ENCODE measurements at places on chromosomes 2 and 18.

DNA sequence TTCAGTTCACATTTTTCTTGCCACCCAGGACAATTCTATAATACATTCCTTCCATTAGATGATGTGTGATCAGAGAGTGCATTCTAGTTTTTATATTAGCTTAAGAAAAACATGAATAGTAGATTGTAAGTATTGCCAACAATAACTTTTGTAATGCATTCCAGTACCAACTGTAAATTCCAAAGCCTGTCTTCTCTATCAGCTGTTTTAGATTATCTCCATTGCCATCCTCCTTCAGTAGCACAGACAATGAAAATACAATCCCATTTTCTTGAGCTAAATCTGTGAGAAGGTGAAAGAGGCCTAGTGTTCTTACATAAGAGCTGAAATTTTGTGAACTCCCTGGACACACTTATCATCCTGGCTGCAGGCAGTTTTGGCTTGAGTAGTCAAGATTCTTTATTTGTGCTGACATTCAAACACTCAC is 103.9 kb downstream of the CCBE1 start:
- DNase-seq: no peak

DNA sequence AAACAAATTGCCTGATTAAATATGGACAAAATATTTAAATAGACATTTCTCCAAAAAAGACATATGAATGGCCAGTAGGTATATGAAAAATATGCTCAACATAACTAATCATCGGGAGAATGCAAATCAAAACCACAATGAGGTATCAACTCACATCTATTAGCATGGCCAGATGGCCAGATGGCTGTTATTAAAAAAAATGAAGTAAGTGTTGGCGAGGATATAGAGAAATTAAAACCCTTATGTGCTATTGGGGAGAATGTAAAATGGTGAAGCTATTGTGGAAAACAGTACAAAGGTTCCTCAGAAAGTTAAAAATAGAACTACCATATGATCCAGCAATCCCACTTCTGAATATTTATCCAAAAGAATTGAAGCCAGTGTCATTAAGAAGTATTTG is 272.3 kb upstream of the ZNF804A start:
- no peak for DNase-seq

GRCh38 chr18:7766346-7766745 is 199.2 kb downstream of the PTPRM start:
- DNase-seq: no peak

DNA sequence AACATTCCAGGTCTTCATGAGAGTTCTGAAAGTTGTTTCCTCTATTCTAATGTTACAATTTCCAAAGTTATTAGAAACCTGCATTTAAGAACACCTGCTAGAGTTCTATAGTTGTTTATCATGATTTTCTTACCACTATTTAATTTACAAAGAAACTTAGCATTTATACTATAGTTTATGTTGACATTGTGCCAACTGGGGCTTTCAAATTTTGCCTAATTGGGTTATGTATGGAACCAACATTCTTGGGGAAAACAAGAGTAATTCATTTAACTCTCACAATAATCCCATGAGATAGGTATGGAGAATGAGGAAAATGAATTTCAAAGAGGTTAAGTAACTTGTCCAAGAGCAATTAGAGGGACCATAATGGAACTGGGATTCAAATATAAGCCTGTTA is 28.8 kb upstream of the ADCYAP1 start:
- no peak for DNase-seq

GRCh38 chr2:224777559-224777930 is 61.4 kb upstream of the CCDC195 start:
- no peak for DNase-seq

DNA sequence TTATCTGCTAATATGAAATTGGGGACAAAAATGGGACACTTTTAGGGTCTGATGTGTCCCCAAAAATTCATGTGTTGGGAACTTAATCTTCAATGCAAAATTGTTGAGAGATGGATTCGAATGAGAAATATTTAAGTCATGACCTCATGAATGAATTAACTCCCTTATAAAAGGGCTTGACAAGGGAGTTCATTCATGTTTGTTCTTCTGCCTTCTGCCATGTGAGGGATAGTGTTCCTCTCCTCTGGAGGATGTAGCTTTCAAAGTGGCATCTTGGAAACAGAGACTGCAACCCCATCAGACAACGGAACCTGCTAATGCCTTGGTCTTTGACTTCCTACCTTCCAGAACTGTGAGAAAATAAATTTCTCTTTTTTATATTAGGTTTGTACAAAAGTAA is 89.2 kb upstream of the LINC00305 start:
- DNase-seq: no peak

DNA sequence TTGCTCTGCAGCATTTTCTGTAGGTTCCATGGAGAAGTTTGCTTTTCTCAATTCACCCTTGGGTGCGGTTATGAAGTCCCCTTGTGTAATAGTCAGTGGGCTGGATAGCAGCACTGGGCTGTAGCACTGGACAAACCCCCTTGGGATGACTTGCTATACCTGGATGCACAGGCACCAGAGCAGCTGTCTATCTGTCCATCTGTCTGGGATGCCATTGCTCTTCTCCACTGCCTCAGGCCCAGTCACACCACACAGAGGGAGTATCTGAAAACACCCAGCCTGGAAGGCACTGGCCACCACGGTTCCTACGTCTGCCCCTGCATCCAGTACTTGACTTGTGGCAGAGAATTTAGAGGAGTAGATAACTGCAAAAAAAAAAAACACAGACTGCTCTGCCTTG is 254.5 kb downstream of the TFCP2L1 start:
- no peak for DNase-seq

DNA sequence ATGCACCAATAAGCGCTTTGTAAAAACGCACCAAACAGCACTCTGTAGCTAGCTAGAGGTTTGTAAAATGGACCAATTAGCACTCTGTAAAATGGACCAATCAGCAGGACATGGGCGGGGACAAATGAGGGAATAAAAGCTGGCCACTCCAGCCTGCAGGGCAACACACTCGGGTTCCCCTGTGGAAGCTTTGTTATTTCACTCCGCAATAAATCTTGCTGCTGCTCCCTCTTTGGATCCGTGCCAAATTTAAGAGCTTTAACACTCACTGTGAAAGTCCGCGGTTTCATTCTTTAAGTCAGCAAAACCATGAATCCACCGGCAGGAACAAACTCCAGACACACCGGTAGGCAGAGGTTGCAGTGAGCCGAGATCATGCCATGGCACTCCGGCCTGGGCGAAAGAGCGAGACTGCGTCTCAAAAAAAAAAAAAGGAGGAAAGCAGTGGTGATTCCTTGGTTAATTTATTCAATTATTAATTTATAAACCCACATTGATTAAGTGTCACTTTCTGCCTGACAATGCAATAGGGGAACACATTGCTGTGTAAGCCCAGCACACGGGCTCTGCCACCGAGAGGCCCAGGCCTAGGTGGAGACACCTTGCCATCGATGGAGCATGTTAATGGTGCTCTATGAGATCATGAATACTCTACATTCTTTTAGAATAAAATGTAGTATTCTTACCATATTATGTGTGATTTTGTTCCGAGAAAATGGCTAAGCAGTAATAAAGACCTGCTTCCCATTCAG is 687.6 kb upstream of the HS6ST1 start:
- DNase-seq: no peak

DNA sequence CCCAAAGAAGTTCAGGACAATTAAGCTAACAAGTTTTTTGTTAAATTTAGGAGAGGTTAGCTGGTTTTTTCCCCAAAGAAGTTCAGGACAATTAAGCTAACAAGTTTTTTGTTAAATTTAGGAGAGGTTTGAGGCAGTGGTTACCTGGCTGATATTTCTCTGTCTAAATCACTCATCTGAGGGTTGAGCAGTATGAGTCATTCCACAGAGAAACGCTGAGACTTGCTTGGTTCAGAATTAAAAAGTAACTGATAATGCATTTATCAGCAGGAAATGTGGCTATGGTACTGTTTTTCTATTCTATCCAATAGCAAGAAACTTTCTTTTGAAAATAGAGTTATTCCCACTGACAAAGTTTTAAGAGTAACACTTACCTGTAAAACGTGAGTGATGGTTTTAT is 22.8 kb upstream of the KIDINS220 start:
- no peak for DNase-seq

GRCh38 chr2:70633508-70633907 is 79.9 kb upstream of the TGFA start:
- DNase-seq: no peak

DNA sequence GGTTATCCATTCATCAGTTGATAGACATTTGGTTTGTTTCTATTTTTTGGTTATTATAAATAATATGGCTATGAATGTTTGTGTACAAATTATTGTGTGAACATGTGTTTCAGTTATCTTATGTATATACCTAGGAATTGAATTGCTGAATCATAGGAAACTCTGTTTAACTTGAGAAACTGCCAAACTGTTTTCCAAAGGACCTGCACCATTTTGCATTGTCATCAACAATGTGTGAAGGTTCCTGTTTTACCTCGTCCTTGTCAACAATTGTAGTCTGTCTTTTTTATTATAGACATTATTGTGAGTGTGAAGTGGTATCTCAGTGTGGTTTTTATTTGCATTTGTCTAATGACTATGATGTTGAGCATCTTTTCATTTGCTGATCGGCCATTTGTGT is 17.1 kb downstream of the PDK1 start:
- DNase-seq: no peak

GRCh38 chr18:43590182-43590903 is 313.1 kb upstream of the SYT4 start:
- no peak for DNase-seq

GRCh38 chr2:168327328-168327727 is 79.9 kb upstream of the STK39 start:
- DNase-seq: no peak

DNA sequence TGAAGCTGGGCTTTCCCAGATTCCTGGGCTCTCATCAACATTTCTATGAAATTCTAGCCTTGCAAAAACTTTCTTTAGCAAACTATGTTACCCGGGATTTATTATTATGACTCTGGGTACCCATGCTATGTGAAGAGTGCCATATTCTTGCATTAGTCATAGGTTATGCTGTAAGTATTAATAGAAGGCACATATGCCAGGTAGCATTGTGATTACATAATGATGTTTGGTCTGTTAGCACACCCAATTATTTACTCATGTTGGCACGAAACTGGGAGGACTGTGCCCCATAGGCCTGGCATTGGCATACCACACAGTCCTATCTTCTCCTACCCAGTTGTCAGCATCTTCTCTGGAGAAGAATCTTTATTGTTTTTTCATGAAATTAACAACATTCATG is 171.0 kb downstream of the SLC4A3 start:
- DNase-seq: no peak

DNA sequence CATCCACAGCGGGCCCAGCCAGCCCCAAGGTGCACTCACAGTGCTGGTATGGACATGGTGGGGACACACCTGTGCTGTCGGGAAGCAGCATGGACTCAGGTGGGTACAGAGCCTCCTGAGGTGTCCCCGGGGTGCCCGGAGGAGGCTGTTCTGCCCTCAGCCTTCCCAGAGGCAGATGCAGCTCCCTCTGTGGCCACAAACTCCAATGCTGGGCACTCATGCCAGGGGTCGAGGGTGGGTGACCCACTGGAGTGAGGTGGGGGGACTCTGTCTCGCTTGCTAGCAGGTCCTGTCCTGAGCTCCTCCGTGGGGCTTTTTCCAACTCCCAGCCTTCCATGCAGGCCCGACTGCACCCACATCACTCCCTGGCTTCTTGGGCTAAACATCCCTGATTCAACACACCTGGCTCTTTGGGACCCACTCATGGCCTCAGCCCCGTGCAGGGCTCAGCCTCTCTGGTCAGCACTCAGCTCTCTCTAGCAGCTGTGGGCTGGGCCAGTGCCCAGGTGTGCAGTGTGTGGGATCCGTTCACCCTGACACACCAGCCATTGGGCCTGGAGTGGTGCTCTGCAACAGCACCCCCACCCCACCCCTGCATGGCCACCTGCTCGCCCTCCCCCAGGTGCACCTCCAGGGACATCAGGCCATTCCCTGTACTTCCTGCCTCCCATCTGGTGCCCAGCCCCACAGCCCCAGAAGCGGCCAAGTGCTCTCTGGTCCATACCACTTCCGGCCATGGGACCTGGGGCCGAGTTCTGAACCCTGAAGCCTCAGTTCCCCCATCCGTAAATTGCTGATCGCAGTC is 16.0 kb downstream of the RAMP1 start:
- no peak for DNase-seq

DNA sequence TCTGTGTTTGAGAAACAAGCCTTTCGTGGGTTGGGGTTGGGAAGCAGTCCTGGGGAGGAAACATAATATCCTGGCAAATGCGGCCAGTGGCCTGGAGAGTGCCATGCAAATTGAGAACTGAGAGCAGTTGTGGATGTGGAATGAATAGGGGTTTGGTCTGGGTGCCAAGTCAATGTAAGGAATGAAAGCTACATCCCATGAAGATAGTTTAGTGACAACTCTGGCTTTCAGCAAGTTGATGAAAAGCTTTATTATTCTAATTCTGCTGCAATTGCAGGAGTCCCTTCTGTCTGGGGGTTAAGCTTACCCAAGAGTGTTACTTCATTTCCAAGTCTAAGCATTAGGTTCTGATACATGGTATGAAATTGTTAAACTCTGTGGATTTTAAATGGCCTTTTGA is 771.6 kb downstream of the DPP10 start:
- DNase-seq: no peak

DNA sequence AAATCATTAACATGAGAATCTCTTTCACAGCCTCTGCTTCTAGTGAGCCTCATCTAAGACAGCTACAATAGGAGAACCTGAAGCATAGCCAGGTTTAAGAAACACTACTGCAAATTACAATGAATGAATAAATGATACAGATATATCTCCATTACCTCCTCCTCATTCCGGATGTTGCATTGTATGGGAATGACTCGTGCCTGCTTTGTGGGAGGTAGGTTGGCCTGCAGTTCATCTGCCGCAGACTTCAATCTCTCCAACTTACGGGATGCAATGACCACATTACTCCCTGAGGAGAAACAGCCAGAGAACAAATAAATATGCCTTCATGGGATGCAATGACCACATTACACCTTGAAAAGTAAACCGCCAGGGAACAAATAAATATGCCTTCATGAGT is 15.4 kb downstream of the PECR start:
- no peak for DNase-seq

DNA sequence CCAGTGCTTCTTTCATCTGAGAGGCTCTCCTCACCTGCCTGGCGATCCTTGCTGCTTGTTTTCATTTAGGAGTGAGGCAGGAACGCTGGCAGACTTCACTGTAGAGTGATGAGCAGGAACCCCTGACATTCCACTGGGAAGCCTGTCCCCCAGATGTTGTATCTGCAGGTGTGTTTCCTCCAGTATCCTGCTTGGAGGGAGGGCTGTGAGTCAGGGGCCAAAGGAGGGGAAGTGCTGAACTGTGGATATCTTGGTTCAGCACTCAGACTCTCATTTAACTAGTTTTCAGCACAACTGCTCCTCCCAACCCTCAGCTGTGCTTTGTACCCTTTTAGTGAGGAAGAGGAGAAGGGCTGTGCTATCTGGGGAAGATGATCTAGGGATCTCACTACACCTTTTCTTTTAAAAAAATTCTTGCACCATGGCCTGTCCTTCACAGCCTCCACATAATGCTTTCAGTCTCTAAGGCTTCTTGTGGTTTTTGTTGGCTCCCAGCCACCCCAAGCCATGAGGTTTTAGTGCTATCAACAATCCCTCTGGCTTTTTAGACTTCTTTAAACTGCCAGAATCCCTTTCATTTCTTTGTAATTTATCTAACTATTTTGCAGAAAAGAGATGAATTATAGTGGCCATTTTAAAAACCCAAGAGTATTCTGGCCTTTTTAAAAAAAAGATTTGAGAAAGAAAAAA is 11.2 kb downstream of the ANKAR start:
- DNase-seq: no peak

GRCh38 chr2:205590759-205591158 is 91.5 kb upstream of the NRP2 start:
- DNase-seq: no peak

Data from esophagus squamous epithelium (tissue), 5 donors.